Iris pigment epithelial cell (primary cell): ENCODE measurements at places on chromosomes 6 and 20.

- DNase-seq = no peak
Measured at GRCh38 chr6:78993955-78994354, 84.1 kb downstream of the PHIP start.

DNA sequence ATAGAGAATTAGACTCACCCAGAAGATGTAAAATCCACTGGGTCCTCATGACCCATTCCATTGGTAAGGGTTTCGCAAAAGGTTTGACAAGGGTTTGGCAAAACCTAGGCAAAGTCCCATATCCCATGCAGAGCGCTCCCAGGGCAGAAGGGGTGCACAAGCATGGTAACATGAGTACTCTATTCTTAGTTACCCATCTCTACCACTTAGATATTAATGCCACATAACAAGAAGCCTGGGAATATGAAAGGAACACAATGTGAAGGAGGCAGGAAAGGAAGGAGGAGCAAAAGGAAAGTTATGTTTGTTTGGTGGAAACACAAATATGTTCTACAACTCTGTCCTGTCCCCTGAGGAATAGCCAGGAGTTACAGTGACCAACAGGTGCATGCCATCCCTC lies 163.1 kb downstream of the FAXC start:
- DNase-seq = no peak

DNA sequence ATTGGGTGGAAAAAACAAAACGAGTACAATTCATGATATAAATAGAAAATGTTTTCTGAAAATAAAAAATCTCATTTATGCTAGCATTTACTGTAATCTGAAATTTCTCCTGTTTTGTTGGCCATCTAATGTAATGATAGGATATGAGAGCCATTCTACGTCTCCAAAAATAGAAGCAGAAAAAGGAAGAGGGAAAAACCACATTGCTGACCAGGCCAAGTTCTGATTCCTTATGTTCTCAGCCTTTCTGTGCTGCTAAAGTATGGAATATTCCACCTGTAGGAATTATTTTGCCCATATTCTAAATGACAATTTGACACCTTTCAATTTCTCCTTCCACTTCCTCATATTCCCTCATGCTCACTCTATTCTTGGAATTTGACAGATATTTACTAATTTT lies 110.2 kb downstream of the TBXT start:
- no peak for DNase-seq

DNA sequence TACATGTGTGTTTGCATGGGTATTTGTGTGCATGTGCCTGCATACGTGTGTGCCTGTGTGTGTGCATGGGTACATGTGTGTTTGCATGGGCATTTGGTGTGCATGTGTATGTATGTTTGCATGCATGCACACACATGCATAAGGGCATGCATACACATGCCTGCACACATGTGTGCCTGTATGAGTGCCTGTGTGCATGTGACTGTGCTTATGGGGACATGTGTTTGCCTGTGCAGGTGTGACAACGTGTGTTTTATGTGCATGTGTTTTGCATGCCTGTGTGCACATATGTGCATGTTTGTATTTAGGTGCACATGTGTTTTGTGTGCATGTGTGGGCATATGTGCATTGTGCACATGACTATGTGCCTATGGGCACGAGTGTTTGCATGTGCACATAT lies 165.7 kb downstream of the ERMARD start:
- DNase-seq = no peak
